ENCODE measurements at places on chromosomes 7 and 10.
A peak's percentile ranks its signal among the peaks of the same experiment; 100 is the strongest.

- no peak for DNase-seq
Observed at GRCh38 chr7:99393355-99394187, 14.8 kb downstream of the PDAP1 start.

GRCh38 chr7:100949227-100949932, at the start of gene MUC3A:
Gene MUC3A (plus strand): TSS chr7:100949534. CDS start chr7:100949625, 91 bp downstream.
- no peak for DNase-seq

DNA sequence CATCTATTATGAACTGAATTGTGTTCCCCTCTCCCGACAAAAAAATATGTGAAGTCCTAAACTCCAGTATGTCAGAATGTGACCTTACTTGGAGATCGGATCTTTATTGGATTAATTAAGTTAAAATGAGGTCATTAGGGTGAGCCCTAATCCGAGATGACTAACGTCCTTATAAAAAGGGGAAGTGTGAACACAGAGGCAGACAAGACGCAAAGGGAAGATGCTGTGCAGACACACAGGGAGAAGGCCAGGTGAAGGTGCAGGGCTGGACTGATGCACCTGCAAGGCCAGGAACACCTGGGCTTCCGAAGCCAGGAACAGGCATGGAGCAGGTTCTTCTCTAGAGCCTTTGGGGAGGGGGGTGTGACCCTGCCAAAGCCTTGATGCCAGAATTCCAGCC, 187.8 kb downstream of the PARD3 start:
- no peak for DNase-seq

GRCh38 chr10:122021379-122021778, 32.4 kb downstream of the TACC2 start:
- no peak for DNase-seq

DNA sequence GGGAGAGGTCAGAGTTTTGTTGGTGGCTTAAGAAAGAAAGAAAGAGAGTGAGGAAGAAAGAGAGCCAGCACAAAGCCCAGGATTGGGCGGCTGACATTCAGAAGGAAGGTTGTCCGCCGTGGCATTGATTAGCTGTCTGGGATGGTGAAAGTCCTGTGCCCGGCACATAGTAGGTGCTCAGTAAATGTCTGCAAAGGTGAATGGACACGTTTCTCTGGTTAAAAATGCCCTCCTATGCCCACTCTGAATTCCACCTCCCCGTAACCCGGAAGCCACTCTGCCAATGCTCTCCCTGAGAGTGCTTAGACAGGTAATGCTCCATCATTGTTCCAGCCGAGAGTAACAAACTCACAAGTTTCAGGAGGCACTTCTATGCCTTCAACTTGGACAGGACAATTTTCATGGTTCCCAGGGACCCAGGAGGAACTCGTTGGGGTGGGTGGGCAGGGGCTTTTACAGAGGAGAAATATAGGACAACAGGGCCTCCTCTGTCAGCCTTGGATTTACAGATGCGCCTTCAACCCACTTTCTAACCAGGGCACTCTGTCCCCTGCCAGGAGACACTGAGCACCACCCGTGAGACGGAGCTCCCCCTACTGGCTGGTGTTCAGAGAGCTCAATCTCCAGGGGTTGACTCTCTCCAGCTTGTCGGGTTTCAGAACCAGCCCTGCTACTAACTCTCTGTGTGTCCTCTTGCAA, 411.5 kb upstream of the ZMIZ1 start:
- peak; percentile 67 for DNase-seq

DNA sequence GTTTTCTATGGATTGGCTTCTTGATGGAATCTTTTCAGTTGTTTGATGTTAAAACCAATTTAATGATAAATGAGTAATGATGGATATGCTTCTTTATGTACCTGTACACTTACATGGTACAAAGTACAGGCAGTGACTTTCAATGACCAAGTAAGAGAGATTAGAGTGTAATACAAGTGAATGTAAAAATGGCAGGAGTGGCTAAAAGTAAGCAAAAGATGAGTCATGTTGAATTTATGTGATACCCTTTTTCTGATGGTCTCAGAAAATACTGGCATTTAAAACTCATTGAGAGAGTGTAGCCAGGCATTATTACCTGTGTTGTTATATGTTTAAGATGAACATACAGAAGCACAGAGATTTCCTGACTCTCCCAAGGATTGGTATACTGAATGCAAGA, 97.1 kb downstream of the GPR85 start:
- no peak for DNase-seq

- DNase-seq, result no peak
Observed at GRCh38 chr10:88299787-88300186, 283.3 kb downstream of the RNLS start.

DNA sequence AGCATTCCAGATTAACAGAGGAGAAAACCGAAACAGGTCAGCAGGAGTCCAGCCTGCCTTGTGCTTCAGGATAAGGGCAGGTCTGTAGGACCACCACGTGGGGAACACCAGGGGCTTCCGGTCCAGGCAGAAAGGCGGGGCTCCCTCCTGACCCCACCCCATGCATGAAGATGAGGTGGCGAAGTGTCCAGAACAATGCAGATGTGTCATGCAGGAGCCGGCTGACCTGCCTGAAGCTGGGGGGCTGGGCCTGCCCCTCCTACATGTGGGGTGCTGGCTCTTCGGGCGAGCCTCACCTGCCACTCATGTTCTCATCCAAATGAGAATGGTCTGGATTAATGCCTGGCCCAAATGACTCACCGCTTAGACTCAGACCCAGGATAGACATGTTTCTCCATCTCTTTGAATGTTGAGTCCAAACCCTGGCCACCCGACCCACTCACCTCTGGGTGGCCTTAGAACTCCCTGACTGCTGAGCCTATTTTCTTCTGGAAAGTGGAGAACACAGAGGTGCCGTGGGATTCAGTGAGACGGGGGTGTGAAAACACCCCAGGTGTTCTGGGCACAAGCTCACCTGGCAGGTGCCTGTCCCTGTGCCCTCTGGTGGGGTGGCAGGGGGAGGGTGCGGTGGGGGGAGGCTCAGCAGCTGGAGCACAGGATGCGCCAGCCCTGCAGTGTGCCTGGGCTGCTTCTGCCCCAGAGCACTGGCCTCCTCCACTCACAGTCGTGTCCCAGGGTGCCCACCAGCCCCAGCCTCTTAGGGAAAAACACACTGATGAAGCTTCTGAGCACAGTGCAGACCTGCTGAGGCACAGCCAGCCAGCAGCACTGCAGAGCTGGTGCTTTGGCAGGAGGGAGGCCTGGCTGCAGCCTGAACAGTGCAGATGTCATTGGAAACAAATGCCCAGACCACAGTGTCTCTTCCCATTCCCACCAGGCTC, 55.2 kb upstream of the GDF10 start:
- no peak for DNase-seq

DNA sequence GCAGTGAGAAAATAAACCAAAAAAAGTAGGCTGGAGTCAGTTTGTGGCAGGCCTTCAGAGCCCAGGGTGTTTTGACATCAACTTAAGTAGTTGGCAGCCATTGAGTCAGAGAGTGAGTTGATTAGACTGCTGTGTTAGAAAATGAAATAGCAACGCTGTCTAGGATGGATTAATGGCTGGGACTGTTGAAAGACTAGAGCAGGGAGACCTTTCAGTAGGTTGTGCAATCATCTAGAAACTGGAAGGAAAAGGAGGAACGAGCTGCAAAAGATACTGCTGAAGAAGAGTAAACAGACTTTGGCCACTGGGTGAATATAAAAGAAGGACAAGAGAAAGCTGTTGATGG, 28.6 kb upstream of the TRIL start:
- DNase-seq, result no peak

DNA sequence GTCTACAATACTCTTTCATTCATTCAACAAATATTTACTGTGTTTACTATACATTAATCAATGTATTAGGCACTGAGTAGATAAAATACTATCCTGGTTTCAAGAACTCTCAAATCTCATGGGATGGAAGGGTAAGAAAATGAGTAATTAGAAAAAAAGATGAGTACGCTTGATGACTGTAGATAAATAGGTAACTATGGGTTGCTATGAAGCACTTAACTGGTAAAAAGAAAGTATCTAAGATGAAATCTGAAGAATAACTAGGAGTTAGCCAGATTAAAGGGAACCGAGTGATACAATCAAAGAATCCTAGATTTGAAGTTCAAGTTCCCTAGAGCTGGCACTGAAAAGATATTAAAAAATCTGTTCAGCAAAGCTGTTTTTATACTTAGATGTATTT, 62.1 kb downstream of the IQUB start:
- no peak for DNase-seq

DNA sequence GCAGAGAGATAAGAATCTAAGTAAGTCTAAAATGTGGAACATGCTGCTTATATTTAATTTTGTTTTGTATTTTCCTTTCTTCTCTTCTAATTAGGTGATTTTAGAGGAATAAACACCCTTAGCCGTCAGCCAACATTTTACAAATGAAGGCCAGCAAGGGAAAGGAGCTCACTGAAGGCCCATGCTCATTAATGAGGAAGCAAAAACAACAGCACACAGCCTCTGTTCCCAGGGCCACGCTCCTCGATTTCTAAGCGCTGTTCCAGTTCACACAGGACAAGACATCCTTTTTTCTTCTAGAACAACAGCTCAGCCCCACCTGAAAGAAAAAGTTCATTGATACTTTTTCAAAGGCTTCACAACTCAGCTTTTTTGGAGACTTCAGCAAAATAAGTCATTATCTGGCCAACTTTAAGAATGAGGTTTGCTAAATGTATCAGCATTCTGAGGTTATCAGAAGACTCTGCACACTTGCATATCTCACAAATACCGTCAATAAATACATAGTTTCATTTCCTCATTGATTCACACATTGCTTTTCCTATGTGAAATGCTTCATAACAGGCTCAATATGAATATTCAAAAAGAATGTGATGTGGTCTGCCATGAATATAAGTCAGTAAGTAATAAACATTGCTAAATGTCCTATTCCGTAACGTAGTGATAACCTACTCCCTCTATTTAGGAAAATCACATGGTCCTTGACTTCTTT, 34.8 kb upstream of the SFMBT2 start:
- no peak for DNase-seq

DNA sequence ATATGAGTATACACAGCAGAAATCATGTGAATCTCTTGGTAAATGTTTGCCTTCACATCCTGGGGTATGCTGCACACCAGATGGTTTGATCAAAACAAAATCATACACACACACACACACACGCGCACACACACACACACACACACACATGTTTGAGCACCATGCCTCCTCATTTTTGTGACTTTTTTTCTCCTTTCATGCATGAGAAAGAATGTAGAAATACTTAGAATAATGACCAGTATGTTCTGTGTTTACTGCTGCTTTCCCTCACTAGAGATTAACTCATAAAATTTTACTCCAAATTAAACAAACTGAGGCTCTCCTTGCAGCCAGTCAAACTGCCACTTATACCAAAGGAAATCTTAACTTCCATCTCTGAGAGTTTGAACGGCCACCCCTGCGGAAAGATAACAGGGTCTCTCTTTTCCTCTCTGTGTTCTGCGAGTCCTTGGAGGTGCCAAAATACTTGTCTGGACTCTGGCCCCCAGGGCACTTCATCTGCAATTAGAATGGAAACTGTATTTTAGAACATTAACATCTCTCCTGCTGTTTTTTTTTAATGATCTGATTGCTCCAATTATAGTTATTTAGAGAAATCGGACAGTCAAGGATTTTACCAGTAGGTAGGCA, 320.8 kb upstream of the NFE2L3 start:
- no peak for DNase-seq

GRCh38 chr10:72162978-72163377, 52.8 kb upstream of the ANAPC16 start:
- DNase-seq, result no peak

DNA sequence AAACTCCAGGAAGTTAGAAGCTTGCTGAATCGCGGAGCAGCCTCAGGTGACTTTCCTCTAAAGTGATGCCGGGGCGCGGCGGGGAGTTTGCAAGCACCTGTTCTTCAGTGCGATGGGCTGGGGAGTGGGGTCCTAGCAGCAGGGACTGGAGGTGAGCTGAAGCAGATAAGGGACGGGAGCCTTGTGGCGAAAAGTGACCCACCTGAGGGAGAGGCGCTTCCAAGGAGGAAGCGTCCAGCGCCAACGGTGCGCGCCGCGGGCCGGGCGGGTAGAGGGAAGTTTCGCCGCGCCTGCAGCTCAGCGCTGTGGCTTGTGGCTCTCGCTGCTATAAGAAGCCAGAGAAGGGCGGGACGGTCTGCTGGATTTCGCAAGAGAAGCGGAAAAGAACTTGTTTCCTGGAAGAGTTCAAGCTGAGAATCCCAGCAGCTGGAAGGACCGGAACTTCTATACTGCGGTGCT, at the start of gene STEAP4:
Gene STEAP4 (minus strand): TSS at position 305 of the 459 bp plus-strand sequence. CDS start 22,625 bp downstream, outside the sequence.
- DNase-seq, result no peak

All from stimulated activated CD4-positive, alpha-beta T cell treated with anti-CD3 and anti-CD28 coated beads, Interleukin-12 subunit alpha, Interleukin-12 subunit beta, amount 100 ng/mL, for 4 hours (primary cell).